ENCODE measurements at places on chromosomes 1 and 21. TPM values are rescaled to one million over a fixed set of nuclear protein-coding genes. Genes with fewer than 3 reads are reported as not detected.
A peak's percentile ranks its signal among the peaks of the same experiment; 100 is the strongest.

The SRGAP2C gene
- 8.3 TPM for total RNA-seq

The KIF21B gene
- total RNA-seq: 5.6 TPM

DNA sequence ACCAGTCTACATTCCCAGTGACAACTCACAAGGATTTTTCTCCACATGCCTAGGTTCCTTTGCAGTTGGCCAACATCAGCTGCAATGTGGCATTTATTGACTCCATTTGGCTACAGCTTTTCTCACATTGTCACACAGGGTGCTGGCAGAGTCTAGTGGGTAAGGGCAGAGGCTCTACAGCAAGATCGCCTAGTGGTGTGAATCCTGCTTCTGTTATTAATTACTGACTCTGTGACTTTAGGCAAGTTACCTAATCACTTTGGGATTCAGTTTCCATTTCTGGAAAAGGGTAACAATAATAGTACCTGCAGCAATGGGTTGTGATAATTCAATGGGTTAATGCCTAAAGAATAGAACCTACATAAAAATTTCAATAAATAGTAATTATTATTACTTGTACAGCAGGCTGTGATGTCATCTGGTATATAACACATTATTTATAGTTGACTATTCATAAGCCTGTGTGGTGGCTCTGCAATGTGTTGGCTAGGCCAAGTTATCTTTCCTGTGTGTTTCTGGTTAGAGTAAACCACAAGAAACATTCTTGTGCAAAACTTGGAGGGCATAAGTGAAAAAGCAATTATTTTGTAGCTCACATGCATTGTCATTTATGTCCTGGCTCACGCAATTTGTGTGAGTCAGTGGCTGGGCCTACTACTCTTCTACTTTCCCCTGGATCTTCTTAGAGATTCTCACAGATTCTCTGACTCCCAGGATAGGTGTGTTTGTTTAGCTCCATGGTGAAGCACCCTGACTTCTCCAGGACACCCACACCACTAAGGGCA is 59.5 kb downstream of the PTGS2 start:
- peak; percentile 33 for DNase-seq

DNA sequence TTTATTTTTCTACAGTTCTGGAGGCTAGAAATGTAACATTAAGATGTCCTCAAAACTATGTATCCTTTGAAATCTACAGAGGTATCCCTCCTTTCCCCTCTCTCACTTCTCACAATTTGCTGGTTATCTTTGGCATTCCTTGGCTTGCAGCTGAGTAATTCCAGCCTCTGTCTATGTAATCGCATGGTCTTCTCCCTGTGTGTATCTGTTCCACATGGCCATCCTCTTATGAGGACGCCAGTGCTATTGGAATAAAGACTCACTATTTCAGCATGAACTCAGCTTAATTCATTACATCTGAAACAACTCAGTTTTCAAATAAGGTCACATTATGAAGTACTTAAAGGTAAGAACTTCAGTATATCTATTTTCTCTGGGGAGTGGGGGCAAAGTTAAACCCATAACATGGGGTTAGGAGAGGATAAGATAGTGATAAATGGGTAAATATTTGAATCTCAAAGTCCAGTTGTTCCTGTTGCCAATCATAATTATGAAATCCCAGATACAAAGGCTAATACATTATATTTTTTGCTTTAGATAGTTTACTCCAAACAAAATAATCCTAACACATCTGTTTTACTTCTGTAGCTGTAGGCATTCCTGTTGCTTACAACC is 1290.8 kb downstream of the NCAM2 start:
- no peak for DNase-seq

GRCh38 chr1:210372931-210373627 is 44.4 kb downstream of the HHAT start:
- DNase-seq: no peak

The MGST3 gene
- total RNA-seq: 50.3 TPM

GRCh38 chr1:67019600-67020136 is 34.3 kb downstream of the SLC35D1 start:
- DNase-seq: peak; percentile 47

- no peak for DNase-seq
Measured at GRCh38 chr1:169236143-169236542, 129.7 kb downstream of the ATP1B1 start.

Measured in bronchial epithelial cell (primary cell).